ENCODE measurements at places on chromosomes 11 and 22.

DNA sequence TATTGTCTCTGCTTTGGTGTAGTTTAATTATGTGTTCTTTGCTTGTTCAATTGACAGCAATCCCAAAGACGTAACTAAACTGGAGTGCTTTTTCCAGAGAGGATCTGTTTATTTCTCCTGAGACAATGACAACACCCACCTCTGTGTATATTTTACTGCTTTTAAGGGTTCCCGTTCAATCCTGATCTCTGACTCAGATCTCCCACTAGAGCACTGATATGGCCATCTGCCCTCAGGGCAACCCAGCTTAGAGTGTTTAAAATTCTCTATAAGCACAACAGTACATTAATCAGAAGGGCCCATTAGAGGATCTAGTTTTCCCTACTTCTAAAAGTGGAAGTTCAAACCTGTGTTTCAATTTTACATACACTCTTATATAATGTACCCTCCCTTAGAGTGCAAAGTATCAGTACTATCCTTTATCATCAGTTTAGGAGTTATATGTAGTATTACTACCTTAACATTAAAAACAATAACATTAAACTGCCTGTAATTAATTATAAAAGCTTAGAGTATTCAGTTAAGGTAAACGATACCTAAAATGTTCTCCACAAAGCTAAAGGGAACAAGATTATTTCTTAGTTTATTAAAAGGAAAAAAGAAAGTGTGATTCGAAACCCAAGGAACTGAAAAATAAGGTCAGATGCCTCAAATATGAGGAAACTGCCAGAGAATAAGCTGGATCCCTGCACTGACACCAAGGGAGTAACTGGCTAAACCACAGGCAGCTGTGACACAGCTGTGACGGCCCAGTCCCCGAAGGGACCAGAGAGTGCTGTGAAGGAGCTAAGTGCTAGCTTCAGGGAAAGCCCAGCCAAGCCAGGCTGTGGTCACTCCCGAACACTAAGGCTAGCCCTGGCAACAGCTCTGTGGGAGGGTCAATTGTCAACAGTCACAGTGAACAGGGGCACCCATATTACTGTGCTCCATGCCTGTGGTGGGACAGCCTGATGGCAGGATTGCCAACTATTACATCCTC is 15.2 kb downstream of the UFD1 start:
- DNase-seq = no peak

DNA sequence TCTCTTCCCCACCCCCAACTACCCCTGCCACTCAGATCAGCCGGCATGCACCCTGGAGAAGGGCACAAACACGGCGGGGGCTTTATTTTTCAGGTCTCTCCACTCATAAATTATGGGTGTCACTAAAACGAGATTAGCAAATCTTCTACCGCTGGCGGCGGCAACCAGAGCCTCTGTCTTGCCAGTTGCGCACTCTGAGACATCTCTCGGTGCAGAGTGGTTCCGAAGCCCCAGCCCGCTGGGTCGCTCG is 125.3 kb upstream of the C11orf58 start:
- no peak for DNase-seq

- no peak for DNase-seq
Observed at GRCh38 chr11:130997278-130997677, 81.0 kb upstream of the SNX19 start.

GRCh38 chr11:60739114-60739513 is 14.6 kb downstream of the MS4A18 start:
- DNase-seq = no peak

GRCh38 chr11:820655-821511 is 2.2 kb downstream of the PNPLA2 start:
- DNase-seq = no peak

DNA sequence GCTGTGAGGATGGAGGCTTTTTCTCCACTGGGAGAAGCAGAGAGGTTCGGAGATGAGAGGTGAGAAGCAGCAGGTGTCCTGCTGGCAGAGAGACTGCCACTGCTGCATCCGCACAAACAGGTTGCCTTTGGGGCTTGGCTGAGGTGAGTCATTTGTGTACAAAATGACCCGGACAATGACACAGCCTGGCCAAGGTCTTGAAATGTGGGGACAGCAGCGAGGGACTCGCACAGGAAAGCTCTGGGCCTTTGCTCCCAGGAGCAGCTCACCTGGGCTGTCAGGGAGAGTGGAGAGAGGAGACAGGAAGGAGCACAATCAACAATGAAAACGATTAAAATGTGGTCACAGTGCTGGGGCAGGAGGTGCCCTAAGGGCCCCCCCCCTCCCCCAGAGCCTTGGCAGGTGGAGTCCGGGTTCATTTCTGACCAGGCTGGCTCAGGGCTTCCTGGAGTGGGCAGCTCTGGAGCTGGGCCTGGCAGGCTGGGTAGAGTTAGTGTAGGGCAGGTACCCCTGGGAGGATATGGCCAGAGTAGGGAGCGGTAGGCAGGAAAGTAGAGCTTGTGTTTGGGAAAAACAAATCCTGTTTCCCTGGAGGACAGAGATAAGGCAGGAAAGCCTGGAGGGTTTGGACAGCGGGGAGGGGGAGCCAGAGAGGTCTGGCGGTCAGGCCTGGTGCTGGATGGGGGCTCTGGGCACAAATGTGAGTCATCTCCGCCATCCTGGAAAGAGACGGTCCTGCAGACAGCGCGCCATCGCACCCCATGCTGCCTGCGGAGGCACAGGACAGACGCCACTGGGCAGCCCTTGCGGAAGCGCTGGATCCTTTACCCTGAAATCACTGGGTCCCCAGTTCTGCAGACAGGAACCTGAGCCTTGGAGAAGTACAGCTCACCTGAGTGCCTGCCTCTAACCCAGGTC is 37.8 kb upstream of the CELSR1 start:
- DNase-seq = no peak
